Suppressor macrophage (primary cell): ENCODE measurements at places on chromosomes 4 and X.

DNA sequence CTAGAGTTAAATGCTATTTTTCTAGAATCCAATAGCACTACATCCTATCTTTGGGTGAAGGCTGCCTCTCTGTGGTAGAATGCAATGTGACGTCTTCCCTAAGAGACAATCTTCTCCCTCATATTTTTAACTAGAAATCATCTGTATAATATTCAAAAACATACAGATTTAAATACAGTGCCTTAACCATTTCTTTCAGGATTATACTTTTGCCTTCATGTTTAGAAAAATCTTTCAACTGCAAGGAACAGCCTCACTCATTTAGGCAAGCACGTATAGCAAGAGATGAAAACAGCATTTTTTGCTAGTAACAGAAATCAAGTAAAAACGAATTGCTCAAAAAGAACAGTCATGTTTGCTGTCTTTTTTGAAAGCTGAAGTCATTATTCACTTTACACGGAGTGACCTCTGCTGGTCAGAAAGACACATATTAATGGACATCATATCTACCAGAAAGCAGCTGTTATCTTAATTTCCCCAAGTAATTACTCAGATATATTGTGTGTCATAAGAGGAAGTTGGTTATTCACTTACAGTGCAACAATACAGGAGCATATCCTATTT, 422.3 kb downstream of the STPG2 start:
- DNase-seq, result no peak

GRCh38 chr4:13766761-13767540, 139.4 kb upstream of the BOD1L1 start:
- no peak for DNase-seq

GRCh38 chrX:134525086-134525792, 65.3 kb downstream of the HPRT1 start:
- no peak for DNase-seq

- peak; percentile 38 for DNase-seq
Observed at GRCh38 chr4:70715097-70715496, 6.7 kb upstream of the RUFY3 start.

DNA sequence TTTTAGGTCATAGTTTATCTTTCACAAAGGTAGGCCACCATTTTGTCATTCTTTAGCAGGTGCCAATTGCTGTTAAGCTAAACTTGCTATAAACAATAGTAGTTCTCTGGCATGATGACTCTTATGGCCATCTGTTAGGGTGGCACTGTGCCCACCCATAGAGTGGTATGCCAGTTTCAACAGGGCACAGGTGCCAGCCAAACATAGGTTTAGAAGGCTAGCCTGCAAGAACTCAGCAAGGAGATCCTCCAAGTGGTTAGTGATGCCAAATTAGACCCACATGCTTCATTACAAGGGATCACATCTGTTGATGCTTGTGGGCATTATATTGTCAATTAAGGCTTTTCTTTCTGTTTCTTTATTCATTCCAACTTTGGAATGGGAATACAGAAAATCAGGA, 204.5 kb downstream of the FMR1NB start:
- no peak for DNase-seq

- DNase-seq, result no peak
Observed at GRCh38 chrX:132728296-132728695, 230.1 kb downstream of the HS6ST2 start.

- peak; percentile 27 for DNase-seq
Observed at GRCh38 chrX:2677764-2678163, 13.3 kb upstream of the CD99 start.

- DNase-seq, result no peak
Observed at GRCh38 chr4:121734571-121734970, 30.4 kb downstream of the SMIM43 start.

- DNase-seq, result peak; percentile 10
Observed at GRCh38 chrX:152817078-152817764, 13.3 kb downstream of the CETN2 start.

DNA sequence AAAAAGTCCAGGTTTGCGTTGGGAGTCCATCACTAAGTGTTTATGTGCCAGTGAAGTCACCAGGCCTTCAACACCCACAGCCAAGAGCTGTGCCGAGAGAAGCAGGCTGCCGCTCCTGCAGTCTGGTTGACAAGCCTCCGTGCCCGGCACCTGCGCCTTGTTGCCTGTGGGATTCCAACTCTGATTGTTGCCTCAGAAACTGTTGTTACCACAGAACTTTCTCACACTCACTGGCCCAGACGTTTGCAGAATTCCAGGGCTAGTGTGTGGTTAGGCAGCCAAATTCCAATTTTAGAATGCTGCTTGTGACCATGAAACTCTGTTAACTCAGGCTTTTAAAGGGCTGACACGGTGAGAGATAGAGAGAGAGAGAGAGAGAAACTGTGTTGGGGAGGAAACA, 119.5 kb upstream of the LIMCH1 start:
- DNase-seq, result no peak

- peak; percentile 31 for DNase-seq
Observed at GRCh38 chrX:7146703-7147412, 654 bp upstream of the STS start.

DNA sequence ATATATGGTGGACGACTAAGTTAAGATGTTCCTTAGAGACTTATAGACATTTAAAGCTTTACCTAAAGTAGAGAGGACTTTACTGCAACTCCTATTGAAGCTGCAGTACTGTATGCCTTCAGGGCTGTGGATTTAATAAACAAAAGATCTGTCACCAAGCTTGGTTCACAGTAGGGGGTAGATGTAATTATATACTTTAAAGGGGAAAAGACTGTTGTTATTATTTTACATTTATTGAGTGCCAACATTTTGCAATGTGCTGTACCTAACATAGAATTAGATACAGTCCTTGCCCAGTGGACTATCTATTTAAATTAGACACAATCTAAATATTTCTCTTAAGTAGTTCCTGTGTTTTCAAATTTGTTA, 67.2 kb downstream of the SLIT2 start:
- DNase-seq, result no peak

- DNase-seq, result no peak
Observed at GRCh38 chrX:72305286-72306084, at the start of gene CITED1. Gene CITED1, minus strand, starts transcription at chrX:72305914. Its CDS starts 3,045 bp downstream, at chrX:72302869.

DNA sequence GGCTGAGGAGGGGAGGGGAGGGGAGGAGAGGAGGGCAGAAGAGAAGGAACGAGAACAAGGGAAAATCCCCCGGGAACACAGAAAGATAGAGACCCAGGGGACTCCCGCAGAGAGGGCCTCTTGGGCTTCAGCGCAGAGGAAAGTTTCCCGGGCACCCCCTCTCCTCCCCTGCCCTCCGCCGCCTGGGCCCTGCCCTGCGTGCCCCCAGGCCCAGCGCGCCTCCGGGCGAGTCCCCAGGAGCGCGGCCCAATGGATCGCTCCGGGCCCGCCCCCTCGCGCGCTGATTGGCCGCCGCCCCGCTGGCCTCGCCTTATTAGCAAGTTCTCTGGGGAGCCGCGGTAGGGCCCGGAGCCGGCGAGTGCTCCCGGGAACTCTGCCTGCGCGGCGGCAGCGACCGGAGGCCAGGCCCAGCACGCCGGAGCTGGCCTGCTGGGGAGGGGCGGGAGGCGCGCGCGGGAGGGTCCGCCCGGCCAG, at the start of gene MSX1:
Gene MSX1 (plus strand): TSS at position 341 of the 474 bp plus-strand sequence. CDS start 235 bp downstream, outside the sequence.
- peak; percentile 59 for DNase-seq

DNA sequence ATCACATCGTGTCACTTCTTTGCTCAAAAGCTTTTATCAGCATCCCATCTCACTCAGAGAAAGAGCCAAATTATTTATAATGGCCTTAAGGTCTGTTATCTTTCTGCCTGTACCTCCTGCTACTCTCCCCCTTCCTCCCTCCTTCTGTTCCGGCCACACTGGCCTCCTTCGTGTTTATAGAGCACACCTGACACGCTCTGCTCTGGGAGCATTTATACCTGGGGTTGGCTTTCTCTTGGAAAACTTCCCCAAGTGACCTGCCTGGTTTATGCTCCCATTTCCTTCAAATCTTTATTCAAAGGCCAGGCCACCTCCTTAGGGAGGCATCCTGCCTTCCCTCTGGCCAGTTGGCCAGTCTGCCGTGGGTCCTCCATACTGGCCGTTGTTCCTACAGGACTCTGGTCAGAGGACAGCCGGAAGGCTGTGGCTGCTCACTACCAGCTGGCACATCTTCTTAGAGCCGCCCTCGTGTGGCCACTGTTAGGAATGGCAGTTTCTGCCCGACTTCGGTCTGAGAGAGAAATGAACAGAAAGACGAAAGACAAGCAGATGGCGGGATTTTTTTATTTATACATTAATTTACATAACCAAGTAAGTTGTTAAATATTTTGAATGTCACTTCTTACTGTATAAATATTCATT, 80.2 kb upstream of the CBLL2 start:
- DNase-seq, result peak; percentile 64

DNA sequence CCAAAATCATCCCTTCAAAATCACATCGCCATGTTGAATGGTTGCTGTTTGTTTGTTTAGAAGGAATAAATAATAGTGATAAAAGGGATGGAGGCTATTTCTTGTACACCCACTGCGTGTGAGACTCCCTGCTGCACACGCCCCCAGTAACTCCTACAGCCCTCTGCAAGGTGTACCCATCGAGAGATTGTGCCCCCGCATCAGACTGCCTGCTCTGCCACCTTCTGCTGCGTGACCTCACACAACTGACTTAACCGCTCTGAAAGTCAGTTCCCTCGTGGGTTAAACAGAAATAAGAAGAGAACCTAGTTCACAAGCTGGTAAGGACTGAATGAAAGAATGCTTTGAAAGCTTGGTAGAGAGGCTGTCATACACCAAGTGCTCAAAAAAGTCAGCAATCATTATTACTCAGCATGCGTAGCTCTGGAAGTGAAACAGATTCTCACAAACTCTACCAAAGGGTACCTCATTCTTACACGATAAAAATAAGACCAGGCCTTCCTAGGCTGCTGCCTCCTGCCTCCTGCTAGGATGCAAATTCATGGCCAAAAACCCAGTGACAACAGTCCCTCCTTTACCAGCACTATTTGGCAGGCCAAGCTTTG, 147.1 kb downstream of the CPEB2 start:
- DNase-seq, result no peak

DNA sequence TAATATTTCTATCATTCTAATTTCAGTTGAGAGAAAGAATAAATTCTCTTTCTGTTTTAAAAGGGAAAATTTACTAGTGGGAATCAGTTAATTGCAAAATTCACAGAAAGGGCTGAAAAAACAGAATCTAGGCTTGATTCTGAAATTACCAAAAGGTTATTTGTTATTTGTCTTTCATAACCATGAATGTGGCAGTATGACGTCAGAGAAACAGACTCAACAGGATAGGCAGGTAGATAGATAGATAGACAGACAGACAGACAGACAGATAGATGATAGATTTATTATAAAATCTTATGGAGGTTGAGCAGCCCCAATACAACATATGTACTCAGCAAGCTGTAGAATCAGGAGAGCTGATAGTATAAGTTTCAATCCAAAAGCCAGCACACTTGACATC, 311.0 kb downstream of the ADAM29 start:
- DNase-seq, result no peak

DNA sequence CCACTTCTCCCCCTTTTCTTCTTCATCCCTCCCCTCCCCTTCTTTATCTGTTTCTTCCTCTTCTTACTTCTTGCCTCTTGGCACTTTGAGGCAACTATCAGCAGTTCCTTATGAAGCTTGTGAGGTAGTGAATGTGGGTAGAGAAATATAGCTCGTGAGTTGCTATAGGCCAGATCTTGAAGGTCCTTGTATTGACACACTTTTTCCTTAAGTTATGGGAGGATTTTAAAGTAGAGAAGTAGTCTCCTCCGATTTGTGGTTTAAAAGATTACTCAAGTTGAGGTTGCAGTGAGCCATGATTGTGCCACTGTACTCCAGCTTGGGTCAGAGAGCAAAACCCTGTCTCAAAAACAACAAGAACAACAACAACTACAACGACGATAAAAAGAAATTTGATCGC, 3.4 kb upstream of the RRAGB start:
- DNase-seq, result peak; percentile 75

GRCh38 chr4:139209470-139210063, 32.5 kb upstream of the ELF2 start:
- DNase-seq, result no peak

DNA sequence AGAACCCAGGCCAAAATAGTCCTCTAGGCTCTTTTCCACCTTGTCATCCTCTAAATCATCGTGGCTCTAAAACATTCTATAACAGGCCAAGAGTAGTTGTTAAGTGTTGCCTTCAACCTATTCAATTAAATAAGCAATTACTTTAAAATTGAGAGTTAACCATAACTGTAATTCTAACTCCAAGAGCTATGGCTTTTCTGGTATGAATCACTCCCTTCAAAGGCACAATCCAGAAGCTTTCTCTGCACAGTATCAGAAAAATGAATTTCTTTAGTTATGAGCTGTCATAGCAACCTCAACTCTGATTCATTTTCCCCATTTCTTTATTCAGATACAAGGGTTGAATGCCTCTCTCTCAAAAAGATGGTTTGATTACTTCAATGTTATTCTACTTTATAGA, 21.7 kb downstream of the INPP4B start:
- DNase-seq, result no peak

DNA sequence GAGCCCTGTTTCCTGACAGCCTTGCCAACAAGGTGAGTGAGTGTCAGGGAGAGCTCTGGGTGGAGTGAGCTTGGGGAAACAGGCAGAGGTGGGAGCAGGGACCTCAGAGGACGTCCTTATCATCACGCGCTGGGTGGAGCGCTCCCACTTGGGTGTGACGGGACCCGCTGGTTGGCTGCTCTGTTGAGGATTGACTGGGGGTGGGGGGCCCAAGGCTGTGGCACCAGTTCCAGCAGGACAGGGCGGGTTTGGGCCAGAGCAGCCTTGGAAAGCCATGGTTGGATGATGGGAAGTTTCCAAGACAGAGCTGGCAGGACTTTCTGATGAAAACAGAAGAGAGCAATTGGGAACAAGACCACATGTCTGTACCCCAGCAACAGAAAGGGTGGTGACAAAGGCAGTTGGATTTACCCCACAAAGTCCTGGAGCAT, 3.0 kb upstream of the PCGF3 start:
- DNase-seq, result no peak

GRCh38 chr4:1168191-1169101, 3.9 kb downstream of the SPON2 start:
- no peak for DNase-seq

DNA sequence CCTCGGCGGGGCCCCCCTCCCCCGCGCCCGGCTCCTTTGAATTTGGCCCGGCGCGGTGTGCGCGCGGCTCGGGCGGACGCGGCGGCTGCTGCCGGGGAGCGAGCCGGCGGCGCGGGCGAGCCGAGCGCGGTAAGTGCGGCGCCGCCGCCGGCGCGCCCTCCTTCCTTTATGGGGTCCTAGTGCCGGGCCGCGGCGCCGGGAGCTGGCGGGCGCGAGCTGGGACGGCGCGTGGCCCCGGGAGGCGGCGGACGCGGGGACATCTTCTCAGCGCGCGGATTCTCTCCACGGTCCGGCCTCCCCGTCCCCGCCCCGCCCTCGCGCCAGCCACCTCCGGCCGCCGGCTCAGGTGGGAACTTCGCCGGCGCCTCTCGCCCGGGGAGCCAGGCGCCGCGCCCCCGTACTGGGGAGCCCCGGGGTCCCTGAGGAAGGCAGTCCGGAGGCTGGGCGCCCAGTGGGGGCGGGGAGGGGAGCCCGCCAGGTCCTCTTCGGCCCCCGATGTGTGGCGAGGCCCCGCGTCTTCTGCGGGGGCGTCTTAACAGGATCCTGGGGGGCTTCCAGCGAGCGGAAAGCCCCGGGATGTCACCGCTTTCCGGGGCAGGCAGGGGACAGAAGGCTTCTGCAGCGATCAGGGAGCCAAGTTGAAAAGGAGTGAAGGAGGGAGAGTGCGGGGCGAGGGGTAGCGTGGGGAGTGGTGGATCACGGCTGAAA, 98.4 kb upstream of the TENM3 start:
- DNase-seq, result no peak
